CD4-positive, alpha-beta memory T cell (primary cell): ENCODE measurements at places on chromosomes 6 and 20.
A peak's percentile ranks its signal among the peaks of the same experiment; 100 is the strongest.

DNA sequence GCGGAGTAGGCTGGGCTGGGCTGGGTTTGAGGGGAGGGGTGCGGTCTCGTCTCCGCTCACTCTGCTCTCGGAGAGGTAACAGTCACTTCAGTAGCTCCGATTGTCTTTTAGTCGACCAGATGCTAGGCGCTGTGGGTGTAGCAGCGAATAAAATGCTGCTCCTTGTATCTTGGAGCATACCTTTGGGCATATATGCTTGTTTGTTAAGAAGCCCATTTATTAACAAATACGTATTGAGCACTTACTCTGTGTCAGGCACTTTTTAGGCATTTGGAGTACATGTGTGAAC, 545 bp downstream of the ACTR5 start:
- peak; percentile 63 for DNase-seq

- DNase-seq, result no peak
These were observed 13.1 kb downstream of the ZNF217 start for GRCh38 chr20:53580376-53581111.

- DNase-seq, result no peak
These were observed 197.5 kb upstream of the SIM1 start for GRCh38 chr6:100662264-100662663.

GRCh38 chr6:148840256-148840655, 93.4 kb downstream of the UST start:
- DNase-seq, result no peak

DNA sequence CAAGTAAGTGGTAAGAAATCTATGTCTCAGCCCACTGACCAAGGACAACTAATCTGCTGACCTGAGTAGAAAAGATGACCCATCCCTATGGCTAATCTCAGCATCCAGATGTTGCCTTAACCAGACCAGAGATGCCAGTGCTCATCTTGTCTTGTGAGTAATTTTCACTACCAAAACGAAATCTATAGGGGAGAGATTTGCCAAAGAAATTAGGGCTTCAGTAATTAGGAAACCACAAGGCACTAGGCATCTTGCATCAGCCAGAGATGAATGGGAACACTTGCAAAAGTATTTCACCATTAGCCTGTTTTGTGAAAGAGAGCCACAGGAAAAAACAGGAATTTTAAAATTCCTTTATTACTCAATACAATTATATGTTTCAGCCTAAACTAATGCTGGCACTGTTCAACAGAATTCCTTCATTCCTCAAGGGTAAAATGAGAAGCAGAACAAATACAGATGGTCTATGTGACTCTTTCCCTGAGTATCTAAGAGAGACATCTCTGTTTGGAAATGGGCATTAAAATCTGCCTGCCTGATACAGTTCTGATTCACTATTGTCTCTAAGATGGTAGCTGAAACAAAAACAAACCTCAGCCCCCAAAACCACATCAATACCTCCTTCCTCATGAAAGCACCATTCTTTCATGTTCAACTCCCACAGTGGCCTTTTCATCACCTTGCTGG, 87.8 kb downstream of the GMDS start:
- no peak for DNase-seq

GRCh38 chr6:140500849-140501248, 1126.4 kb upstream of the CITED2 start:
- no peak for DNase-seq

GRCh38 chr6:119856136-119856535, 506.6 kb upstream of the MAN1A1 start:
- peak; percentile 4 for DNase-seq

DNA sequence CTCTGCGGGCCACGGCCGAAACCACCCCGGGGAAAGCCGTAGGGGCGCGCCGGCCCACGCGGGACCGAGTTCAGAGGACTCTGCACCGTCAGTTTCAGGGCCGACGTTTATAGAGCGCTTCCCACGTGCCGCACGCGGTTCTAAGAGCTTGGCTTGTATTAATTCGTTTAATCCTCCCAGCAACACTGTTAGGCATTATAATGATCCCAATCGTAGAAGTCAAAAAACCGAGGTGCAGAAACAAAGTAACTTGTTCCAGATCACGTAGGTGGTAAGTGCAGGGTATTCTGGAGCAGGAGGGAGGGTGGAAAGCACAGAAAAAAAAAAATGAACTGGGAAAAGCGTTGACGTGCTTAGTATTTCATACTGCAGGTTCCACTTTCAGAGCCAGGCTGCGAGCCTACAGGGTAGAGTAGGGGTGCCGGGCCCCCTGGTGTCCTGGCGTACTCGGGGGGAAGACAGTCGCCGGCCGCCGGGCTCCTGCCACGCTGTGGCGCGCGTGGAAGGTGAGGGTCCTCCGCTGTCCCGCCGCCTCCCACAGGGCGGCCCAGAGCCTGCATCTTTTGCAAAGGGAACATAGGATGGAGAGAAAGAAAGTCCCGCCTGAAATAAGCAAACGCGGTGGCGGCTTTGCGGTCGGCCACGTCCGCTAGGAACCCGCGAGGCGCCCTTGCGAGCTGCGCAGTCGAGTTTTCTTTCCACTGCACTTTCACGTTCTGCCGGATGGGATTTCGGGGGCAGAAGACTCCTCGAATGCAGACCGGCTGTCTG, 10.2 kb upstream of the FOXF2 start:
- DNase-seq, result no peak

GRCh38 chr6:111799576-111800258, 73.5 kb downstream of the FYN start:
- no peak for DNase-seq

DNA sequence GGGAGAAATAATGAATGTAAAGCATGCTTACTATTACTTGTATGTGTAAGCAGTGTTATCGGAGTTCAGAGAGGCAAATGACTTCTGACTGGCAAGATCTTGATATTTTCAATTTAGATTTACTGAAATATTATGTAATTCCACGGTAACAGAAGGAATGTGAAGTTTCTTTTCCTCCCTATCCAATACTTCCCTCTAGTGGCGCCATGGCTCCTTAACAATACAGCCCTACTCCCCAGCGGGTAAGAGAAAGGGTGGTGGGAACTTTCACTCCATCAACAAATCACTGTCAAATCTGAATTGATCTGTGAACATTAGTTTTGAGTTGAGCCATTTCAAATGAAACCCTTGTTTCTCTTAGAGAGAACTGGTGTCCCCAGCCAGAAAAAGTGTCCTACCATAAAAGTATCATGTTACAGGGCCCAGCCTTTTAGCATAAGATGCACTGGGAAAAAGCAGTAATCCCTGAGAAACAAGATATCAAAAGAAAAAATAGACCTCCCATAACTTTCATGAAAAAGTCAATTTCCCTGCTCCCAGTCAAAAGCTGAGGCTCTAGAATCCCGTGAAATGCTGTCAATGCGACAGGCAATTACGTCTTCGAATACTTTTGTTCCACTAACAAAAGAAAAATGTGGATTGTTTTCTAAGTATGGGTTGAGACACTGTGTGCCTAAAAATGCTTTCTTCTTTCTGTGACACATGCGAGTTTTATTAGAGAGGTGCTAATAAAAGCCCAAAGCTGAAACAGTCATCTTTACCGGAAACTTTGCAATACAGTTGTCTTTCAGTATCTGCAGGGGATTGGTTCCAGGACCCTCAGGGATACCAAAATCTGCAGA, 12.9 kb downstream of the COX7A2 start:
- DNase-seq, result no peak

GRCh38 chr6:108555399-108556052, 5.2 kb upstream of the FOXO3 start:
- no peak for DNase-seq

DNA sequence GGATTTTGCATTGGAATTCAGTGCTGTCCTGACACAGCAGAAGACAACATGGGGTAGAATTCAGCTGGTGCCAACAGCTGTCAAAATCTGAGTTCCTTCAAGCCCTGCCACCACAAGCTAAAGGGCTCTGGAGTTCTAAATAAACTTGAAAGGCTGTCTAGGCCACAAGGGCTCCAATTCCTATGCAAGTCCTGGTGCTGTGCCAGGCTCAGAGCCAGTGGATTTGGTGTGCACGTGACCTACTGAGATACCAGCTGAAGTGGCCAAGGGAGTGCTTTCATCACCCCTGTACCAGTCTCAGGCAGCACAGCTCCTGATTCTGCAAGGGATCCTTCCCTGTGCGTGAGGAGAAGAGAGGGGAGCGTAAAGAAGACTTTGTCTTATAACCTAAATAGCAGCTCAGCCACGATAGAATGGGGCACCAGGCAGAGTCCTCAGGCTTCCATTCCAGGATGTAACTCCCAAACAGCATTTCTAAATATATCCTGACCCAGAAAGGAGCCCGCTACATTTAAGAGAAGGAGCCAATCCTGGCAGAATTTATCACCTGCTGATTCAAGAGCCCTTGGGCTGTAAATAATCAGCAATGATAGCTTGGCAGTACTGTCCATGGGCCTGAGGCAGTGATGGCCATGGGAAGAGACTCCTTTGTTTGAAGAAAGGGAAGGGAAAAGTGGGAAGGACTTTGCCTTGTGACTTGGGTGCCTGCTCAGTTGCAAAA, 881.2 kb upstream of the EPHA7 start:
- DNase-seq, result no peak

DNA sequence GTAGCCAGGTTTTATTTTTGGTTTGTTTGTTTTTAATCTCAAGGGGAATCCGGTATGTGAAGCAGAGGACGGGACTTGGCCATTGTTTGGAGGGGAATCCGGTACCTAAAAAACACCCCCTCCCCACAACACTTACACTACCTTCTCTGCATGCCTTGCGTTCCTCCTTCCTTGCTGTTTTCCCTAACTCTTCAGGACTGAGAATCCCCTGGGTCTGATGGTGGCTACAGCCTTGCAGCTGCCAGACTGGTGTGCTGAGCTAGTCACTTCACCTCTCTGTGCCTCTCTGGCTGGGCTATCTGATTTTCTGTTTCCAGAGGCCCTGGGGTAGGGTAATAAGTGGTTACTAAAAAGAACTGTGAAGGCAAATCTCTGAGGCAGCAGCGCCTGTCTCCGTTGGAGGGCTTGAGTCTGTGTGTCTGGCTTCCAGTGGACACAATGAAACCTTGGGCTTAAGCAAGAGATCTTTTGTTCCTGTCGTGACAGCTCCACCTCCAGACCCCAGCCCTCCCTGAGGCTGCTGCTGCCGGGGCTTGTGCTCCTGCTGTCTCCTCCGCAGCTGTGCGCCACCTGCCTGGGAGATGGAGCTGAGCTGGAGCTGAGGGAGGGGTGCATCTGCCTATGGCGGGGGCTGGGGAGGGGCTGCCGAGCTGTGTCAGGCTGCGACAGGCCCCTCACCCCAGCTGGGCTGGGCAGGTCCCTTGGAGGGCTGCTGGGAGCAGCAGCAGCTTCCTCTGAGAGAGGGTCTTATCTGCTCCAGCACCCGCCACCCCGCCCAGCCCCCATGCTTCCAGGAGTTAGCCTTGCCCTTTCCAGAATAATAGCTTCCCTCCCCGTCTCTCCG, 65.8 kb upstream of the CCDC167 start:
- no peak for DNase-seq

GRCh38 chr20:64158346-64159285, 5.6 kb upstream of the MYT1 start:
- DNase-seq, result no peak

DNA sequence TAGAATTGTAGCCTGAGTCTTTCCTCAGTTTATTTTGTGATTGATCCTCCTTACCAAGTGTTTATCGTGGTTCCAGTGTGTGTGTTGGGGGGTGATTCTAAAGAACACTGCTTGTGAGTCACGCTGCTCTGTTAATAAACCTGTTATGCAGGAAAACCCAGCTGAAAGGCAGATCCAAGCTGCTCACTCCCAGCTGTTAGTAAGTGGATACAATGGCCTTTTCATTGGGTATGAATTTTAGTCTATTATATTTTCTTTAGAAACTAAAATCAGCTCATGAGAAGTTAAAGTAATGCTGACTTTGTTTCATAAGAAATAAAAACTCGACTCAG, 12.2 kb upstream of the DSTN start:
- DNase-seq, result no peak

DNA sequence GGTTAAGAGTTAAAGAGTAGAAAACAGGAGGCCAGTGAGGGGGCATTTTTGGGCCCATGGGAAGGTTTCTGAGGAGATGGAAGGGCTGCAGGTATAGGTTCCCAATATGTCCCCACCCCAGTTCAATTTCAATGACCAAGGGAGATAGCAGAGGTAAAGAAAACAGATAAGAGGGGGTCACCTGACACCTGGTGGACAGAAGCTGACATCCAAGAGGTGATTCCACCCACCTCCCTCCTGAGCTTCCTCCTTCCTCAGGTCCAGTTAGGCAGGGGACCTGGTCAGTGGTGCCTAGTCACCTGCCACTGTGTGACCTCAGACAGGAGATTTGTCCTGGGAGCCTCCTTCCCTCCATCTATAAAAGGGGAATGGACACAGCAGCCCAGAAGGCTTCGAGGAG, 29.5 kb upstream of the MAS1L start:
- DNase-seq, result no peak

GRCh38 chr6:148507774-148508173, 165.1 kb downstream of the SASH1 start:
- DNase-seq, result no peak

- DNase-seq, result no peak
These were observed 51.8 kb downstream of the ABRACL start for GRCh38 chr6:139080255-139080920.

- no peak for DNase-seq
These were observed 28.4 kb downstream of the MDGA1 start for GRCh38 chr6:37669306-37669705.

DNA sequence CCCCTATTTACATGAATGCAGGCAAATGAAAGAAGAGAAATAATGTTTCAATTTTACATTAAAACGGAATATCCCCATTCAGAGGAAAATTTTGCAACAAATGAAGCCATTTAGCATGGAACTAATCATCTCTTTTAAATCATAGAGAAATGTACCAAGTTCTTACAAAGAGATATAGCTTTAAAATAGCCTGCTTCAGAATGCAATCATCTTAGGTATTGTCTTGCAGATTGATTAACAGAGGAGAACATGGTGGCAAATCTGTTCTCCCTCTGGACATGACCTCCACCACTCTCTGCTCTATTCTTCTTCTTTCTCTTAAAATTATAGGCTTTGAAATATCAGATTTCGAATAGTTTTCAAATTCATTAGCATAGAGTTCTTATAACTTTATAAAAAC, 155.7 kb upstream of the DTNBP1 start:
- no peak for DNase-seq

GRCh38 chr6:140225701-140226436, 851.4 kb upstream of the CITED2 start:
- no peak for DNase-seq

DNA sequence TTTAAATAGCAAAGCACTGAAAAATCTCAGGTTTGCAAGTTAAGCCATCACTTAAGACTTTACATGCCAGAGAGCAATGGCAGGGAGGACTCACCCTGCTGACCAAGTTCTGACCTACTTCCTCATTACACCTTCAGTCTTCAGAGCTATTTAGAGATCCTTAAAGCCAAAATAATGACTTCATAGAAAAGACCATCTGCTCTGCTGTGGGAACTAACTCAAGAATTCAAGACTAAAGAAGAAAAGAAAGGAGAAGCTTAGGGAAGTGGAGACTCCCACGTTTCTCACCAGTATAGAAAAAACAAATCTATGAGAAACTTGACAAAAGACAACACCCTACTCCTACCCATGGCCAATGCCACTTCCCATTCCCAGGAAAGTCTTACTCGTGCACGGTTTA, 28.6 kb downstream of the XPO5 start:
- DNase-seq, result no peak

DNA sequence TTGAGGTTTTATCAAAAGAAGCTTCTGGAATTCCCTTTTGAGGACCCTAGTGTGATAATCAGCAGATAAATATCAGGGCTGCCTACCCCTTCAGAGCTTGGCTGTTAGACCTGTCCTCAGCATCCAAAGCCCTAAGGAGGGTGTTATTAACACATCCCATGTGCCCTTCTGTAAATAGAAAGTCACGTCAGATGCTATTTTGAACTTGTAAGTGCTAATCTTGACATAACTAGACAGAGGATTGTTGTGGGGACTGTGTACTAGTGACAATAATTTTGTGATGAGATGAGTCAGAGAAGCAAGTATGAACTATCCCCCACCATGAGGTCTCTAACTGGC, 4.9 kb upstream of the LAMA4 start:
- no peak for DNase-seq
